ENCODE measurements at places on chromosomes 5 and 9.

DNA sequence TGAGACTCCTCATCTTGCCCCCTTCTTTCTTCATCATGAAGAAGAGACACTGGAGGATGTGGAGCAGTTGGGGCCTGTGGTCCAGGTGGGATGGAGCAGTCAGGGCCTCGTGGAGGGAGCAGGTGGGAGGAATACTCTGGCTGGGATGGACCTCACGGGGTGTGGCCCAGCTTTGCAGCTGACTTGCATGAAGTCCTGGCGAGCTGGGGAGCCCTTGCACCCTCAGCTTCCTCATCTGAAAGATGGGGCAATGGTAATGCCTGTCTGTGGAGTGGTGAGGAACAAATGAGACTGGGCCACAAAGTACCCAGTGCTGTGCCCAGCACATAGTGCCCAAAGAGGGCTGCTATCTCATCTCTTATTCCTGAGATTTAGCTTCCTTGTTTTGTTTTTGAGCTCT is 91.5 kb downstream of the DAB2IP start:
- no peak for DNase-seq

DNA sequence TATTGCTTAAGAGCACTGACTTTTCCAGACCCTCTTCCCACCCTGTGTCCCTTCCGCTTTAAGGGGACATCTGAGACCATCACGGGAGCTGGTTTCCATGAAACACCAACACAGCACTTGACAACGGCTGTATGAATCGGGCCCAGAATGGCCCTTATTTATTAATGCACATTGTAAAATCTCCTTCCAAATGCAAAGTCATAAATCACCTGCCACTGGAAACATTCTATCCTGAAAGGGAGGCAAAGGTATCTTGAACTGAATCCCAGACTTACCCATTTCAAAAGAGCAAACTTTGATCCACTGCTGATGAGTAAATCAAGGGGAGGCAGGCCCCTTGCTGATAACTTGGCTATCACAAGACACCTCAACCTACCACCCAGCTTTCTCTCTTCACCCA is 37.4 kb downstream of the SHB start:
- no peak for DNase-seq

- DNase-seq, result peak; percentile 67
Measured at GRCh38 chr5:82349652-82350051, 71.5 kb upstream of the RPS23 start.

GRCh38 chr9:6106711-6107339 is 91.4 kb upstream of the RANBP6 start:
- DNase-seq, result no peak

GRCh38 chr9:120950421-120951388 is 24.1 kb upstream of the TRAF1 start:
- no peak for DNase-seq

DNA sequence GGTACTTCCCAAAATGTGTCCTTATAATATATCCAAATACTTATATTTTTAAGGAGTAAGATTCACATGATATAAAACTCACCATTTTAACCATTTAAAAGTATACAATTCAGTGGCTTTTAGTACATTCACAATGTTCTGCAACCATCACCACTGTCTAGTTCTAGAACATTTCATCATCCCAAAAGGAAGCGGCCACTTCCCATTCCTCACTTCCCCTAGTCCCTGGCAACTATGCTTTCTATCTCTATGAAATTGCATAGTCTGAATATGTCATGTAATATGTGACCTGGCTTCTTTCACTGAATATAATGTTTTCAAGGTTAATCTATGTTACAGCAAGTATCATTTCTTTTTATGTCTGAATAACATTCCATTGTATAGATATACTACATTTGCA is 615.1 kb upstream of the SGCD start:
- DNase-seq, result no peak

DNA sequence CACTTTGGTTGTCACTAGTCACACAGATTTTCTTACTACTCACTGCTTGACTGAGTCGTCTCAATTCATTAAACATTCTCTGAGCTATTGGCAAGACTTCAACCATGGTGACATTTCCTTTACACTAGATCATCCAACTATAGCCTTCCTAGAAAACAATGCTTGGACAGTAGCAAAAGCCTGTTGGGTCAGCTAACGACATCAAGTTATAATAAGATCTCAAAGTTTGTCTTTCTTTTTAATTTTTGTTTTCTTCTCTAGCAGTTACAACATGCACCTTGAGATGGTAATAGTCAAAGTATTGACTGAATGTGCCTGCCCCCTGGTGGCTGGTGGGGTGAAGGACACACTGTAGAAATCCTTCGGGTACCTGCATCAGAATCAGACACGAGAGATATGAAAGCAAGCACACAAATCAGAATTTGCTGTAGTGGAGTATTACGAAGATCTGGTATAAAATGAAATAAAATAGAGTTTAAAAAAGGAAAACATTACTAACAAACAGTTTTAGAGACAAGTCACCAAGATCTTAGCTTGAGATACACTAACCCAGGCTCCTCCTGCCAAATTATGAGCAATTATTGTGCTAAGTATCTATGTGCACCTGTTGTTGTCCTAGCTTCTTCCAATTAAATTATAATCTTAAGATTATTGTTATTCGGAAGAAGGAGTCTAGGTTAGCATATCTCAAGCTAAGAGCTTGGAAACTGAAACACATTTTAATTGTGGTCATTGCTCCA is 81.2 kb downstream of the ARL15 start:
- DNase-seq, result peak; percentile 76

- DNase-seq, result no peak
Measured at GRCh38 chr9:104589626-104590025, 9.6 kb downstream of the OR13C5 start.

DNA sequence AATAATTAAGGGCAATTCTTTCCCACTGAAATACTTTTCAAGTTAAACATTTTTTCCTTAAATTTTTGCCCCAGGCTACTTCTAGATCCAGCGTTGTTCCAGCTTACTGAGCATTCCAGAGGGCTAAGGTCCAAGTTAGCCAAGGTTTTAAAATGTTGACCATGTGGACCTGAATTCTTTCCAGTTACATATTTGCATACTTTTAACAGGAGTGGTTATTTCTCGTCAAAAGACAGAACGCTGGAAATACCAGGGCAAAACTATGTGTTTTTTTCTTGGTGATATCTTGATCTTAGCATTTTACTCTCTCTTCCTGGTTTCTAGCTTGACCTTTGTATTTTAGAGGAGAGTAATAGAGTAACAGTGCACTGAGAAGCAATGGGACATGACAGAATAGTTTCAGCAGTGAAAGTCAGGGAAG is 32.8 kb downstream of the TMC1 start:
- no peak for DNase-seq

DNA sequence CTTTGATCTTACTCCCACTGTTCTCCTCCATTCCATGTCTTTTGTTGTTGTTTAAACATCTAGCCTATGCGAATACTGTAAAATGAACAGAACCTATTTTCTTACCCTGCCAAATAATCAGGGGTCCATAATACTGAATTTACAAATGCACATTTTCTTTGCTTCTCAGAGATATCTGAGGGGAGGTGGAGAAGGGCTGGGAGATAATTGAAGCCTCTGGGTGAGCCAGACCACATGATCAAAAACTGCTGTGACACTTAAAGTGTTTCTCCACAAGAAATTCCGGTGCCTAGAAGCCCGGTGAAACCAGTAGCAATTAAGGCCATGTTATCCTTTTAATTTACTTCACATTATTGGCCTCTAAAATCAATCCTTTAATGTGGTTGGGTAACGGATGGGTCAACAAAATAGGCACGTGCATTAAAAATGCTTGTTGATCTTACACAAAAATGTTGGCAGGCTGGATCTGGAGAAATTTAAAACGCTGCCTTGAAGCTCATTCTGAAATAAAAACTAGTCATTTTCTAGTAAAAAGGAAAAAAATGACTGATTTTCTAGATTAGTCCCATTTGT is 10.8 kb downstream of the SEMA6A start:
- no peak for DNase-seq

DNA sequence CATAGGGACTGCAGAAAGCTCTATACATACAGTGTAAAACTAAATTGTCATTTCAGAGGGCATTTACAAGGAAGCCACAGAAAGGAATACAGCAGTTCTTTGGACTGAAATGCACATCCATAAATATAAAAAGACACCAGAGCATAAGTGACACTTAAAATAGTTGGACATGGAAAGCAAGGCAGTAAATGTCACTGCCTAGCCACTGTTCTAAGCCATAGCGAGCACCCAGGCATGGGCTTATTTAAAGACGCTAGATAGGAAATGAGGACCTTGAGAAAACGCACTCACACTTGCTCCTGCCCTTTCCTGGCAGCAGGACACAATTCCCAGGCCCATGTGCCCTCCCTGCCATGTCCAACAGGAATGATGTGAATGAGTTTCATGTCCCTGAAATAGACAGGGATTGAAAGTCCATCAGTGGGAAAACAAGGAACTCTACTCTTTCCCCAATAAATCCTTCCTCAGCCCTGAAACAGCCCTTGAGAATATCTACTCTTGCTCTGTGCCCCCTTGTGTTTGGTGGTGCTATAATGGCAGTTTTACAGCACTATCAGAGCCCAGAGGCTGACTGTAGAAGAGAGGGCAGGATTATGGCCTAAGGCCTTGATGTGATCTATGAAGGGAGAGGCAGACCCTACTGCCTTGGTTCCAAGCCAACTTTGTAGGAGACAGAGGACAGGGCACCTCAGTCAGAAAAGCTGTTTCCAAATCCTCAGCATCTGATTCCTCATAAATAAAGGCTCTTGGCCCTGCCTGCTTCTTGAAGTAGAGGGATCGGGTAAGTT is 182.9 kb downstream of the SAXO1 start:
- no peak for DNase-seq

DNA sequence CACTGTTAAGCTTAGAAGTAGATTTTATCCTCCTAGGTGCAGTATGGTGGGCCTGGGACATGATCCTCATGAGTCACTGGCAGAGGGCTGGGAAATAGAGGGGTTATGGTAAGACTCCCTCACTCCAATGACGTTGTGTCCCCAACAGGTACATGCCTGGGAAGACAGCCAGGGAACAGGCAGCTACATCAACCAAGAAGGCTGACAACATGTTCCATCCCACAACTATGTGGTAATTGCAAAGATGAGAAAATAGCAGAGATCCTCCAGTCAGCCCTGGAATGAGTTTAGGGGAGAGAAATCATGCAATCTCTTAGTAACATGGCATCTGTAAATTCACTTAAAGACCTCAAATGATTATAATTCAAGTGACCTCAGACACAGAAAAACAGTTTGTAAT is 114.4 kb upstream of the LIFR start:
- no peak for DNase-seq

DNA sequence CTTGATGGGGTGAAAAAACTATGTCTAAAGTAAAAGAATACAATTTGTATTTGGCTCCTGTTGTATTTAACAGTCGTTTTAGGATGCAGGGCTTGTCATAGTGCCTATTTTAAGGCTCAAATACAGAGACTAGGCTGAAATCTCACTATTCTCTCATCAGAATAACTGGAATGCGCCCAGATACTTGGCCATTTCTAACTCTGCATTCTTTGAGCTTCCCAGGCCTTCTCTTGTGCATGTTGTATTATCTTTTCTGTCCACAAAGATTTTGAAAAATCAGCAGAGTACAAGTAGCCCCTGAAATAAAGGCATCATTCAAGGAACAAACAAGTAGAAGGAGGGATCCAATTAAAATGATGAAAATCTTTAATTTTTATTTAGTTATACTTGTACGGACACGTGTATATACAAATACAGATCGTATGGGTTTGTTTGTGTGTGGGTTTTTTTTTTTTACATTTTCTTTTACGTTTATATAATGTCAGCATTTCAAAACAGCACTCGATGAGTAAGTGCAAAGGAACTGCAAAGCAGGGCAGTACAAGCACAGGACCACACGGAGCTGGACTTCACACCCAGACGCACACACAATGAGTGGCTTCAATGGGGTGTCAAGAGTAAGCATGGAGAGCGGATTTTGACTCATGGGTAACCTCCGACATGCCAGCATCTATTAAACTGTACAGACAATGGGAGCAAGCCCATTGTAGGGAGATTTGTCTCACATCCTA is 294.0 kb downstream of the EFNA5 start:
- no peak for DNase-seq

DNA sequence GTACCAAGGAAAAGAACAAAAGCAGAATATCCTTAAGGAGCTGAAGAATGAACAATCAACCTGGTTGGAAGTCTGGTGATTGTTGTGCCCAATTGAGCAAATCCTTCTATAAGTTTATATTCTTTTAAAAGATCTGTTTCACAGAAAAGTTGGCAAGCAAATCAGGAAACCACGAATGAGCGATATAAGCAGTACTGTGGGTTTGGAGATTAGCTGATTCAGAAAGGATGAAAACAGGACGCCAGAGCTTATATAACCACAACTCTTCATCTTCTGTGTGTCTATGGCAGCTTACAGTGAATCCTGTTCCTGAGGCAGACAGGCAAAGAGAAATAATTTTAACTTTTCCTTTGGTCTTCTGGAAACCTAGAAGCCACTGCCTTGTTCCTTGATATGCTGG is 61.7 kb downstream of the SLC38A9 start:
- peak; percentile 5 for DNase-seq

DNA sequence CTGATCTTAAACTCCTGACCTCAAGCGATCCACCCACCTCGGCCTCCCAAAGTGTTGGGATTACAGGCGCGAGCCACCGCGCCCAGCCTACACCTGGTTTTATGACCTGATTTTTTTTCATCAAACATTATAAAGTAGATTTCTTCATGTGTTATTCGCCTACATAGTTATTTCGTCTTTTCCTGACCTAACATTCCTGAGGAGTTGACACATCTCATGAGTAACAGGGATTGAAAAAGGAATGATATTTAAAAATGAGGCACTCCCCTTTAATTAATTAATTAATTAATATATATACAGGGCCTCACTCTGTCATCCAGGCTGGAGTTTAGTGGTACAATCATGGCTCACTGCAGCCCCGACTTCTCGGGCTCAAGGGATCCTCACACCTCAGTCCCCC is 20.2 kb upstream of the MTMR12 start:
- DNase-seq, result no peak

- no peak for DNase-seq
Measured at GRCh38 chr9:108703429-108703828, 152.4 kb downstream of the ACTL7B start.

- no peak for DNase-seq
Measured at GRCh38 chr9:84789463-84789830, 119.9 kb downstream of the NTRK2 start.

DNA sequence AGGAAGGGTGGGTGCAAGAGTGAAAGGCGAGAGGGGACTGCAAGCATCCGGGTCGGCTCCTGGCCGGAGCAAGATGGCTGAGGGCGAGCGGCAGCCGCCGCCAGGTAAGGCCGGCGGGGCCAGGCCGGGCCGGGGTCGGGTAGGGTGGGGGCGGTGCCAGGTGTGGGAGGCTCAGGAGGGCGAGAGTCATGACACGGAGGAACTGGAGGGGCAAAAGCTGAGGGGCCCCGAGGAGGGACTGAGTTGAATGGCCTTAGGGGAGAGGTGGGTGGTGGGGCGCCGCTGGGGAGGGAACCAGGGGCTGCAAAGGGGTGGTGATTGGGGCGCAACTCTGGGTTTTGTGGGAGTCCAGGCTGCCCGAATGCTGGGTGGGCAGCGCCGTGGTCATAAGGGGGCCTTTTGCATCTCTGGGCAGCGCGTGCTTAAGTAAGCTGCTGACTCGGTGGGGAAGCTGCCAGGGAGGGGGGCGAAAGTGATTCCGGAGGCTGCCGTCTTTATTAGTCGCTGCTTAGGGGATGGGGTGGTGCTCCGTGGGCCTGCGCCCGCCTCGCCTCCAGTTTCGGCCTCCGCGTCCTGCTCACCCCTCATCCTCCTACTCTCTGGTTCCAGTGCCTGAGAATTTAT is 425 bp downstream of the PTPA start:
- no peak for DNase-seq

- no peak for DNase-seq
Measured at GRCh38 chr5:124605541-124605940, 140.9 kb downstream of the ZNF608 start.

All from activated naive CD4-positive, alpha-beta T cell treated with anti-CD3 and anti-CD28 coated beads, Interleukin-2, amount 50 U/mL, for 72 hours (primary cell).